AG04450 (cell line): ENCODE measurements at places on chromosomes 4 and X.

GRCh38 chr4:185752872-185753271 lies 59.1 kb downstream of the SORBS2 start:
- DNase-seq, result no peak

- peak; percentile 29 for DNase-seq
Measured at GRCh38 chrX:119655125-119655524, 37.8 kb downstream of the SEPTIN6 start.

DNA sequence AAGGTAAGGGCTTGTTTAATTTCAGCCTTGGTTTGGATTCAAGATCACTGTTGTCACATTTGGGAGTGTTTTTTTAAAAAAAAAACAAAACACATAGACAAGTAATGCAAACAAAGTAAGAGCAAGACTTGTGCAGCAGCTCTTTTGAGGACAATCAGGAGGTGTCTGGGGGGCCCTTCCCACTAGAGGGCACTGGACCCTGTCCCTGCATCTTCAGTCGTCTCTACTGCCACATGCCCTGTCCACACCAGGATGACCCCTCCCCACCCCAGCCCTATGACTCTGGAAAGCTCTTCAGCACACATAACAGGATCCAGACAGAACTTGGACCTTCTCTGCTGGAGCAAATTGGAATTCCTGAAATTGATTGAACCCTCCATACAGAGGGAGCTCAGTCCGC lies 71.0 kb downstream of the USP46 start:
- DNase-seq, result no peak

GRCh38 chr4:143549928-143550327 lies 36.4 kb downstream of the SMARCA5 start:
- DNase-seq, result no peak

GRCh38 chr4:13092702-13093101 lies 391.4 kb downstream of the RAB28 start:
- DNase-seq, result no peak

DNA sequence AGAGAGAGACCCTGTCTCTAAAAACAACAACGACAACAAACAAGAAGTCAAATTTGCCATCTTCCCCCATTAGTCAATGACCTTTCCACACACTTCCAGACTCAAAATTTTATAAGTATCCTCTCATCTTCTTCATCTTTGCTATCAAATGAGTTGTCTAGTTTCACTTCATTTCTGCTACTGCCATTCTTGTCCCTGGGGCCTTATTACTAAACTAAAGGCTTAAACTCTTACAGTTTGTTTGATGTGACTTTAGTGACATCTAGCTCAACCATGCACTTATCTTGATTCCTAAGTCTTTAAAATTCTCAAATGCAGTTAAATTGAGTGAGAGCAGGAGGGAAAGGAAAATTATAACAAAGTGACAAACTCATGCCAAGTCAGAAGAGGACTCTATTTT lies 271.8 kb upstream of the GK2 start:
- no peak for DNase-seq

- DNase-seq, result no peak
Measured at GRCh38 chrX:153885968-153886903, at the start of gene L1CAM. TSS of gene L1CAM (minus strand) at chrX:153886173. CDS start at chrX:153875836, 10,337 bp downstream.

GRCh38 chr4:154313004-154313585 lies 178.5 kb downstream of the DCHS2 start:
- DNase-seq, result no peak

GRCh38 chr4:133147921-133148689 lies 989 bp upstream of the PCDH10 start:
- DNase-seq, result no peak

- no peak for DNase-seq
Measured at GRCh38 chr4:22345678-22346077, 170.2 kb downstream of the ADGRA3 start.

GRCh38 chrX:12423346-12423745 lies 285.1 kb downstream of the FRMPD4 start:
- DNase-seq, result no peak

GRCh38 chrX:19373351-19373891 lies 29.7 kb downstream of the PDHA1 start:
- no peak for DNase-seq

DNA sequence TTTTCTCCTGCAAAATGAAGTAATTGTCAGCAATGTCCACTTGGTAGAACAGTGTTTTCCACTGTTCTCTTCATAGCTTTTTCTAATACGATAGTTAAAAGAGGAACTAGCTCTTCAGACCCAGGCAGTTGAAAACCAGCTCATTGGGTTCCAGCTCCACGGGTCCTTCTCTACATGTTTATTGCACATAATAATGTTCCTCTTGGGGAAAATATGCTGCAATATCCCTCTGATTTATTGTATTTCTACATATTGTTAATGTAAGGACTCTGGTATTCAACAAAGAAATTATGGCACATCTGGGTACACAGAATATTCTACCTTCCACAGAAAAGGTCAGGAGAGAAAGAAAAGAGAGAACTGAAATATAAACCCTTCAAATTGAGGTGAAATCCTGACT lies 473.4 kb downstream of the TRIML1 start:
- no peak for DNase-seq

DNA sequence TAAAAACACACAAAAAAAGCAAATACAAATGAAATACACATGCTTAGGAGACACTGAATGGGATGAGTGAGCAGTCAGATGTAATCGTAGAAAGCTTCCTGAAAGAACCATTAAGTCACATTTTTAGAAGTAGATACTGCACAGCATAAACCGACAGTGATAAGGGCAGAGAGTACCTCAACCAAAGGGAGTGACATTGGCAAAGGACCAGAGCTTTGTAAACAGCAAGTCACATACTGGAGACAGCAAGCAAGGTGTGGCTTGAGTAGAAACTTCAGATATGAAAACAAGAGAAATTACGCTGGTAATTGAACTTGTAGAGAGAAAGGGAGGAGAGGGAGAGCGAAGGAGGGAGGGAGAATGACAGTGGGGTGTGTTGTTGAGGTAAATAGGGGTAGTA lies 92.0 kb downstream of the CHRDL1 start:
- DNase-seq, result no peak

- no peak for DNase-seq
Measured at GRCh38 chr4:148305751-148306150, 136.5 kb downstream of the NR3C2 start.

GRCh38 chr4:44660396-44660795 lies 9.0 kb upstream of the YIPF7 start:
- no peak for DNase-seq

GRCh38 chr4:141860974-141861373 lies 224.6 kb downstream of the IL15 start:
- DNase-seq, result no peak

GRCh38 chr4:83989835-83990234 lies 453.9 kb downstream of the GPAT3 start:
- no peak for DNase-seq

- DNase-seq, result no peak
Measured at GRCh38 chr4:157443537-157443936, 223.0 kb downstream of the GRIA2 start.

DNA sequence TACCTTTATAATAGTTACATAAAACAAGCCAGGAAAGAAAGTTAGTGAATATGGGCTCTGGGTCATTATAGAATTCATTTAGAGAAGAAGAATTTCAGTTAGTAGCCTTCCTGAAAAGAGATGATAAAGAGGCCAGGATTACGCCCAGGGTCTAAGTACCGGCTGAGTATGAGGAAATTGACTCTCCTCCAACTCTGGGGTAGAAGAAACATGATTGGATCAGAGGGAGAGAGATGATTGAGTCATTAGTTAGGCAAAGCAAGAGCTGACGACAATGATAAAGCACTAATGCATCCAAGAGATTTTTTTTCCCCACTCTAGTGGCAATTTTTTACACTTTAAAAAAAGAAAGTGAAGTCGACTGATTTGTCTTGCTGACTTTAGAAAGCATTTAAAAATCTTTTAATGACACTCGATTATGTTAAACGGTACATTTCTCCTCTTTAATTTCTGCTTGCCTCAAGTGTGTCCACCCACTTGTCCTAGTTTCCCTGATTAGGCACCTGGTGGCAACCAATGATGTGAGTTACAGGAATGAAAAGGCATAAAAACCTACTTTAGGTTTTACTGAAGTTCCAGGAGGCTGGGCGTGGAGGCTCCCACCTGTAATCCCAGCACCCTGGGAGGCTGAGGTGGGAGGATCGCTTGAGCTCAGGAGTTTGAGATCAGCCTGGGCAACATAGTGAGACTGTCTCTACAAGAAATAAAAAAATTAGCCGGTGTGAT lies 37.3 kb upstream of the IGFBP7 start:
- DNase-seq, result no peak

GRCh38 chrX:154021131-154021611 lies 1.5 kb upstream of the IRAK1 start:
- no peak for DNase-seq
